Stimulated activated CD4-positive, alpha-beta T cell treated with anti-CD3 and anti-CD28 coated beads, Interleukin-15, amount 100 ng/mL, for 48 hours (primary cell): ENCODE measurements at places on chromosomes 7 and 10.

GRCh38 chr7:79096361-79096805 lies 357.1 kb downstream of the MAGI2 start:
- no peak for DNase-seq

DNA sequence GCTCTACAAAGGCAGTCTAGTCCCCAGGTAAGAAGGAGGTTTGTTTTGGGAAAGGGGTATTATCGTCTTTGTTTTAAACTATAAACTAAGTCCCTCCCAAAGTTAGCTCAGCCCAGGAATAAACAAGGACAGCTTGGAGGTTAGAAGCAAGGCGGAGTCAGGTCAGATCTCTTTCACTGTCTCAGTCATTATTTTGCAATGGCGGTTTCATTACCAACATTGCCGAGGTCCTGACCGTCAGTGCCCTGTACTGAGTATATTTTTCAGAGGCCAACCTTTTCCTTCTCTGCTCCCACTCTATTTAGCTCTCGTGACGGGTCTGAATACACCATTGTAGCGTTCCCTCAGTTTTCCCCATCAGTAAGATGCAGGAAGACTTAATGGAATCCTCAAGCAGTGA lies 184.5 kb downstream of the PRKCQ start:
- DNase-seq = no peak

DNA sequence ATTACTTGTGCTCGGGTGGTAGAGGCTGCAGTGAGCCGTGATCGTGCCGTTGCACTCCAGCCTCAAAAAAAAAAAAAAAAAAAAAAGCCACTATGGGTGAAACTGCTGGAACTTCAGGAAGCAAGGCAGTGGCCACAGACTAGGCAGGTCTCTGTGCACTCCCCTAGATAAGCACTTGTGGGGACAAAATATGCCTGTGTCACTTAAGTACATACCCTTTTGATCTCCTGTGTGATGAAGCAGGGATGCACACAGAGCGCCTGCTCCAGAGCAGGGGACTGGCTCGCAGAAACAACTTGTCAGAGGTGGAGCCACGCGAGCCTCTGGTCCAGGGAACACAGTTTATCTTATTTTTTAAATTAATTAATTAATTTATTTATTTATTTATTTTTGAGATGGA lies 42.9 kb upstream of the PSAP start:
- no peak for DNase-seq

DNA sequence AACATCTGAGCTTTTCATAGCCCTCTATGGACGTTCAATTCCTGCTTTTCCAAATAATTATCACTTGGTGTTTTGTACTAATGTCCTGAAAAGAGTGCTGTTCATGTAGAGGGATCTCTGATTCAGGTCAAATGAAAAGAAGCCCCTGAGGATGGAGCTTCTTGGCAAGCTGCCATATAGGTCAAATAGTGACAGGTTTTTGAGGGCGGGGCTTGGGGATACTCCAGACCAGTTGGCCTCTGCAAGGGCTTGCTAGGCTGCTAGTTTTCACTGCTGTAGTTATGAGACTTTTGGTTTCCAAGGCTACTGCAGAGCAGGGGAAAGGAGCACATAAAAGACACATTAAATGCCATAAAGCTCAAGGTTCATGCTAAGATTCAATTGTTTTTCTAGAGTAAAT lies 257.2 kb upstream of the CACNA2D1 start:
- no peak for DNase-seq

DNA sequence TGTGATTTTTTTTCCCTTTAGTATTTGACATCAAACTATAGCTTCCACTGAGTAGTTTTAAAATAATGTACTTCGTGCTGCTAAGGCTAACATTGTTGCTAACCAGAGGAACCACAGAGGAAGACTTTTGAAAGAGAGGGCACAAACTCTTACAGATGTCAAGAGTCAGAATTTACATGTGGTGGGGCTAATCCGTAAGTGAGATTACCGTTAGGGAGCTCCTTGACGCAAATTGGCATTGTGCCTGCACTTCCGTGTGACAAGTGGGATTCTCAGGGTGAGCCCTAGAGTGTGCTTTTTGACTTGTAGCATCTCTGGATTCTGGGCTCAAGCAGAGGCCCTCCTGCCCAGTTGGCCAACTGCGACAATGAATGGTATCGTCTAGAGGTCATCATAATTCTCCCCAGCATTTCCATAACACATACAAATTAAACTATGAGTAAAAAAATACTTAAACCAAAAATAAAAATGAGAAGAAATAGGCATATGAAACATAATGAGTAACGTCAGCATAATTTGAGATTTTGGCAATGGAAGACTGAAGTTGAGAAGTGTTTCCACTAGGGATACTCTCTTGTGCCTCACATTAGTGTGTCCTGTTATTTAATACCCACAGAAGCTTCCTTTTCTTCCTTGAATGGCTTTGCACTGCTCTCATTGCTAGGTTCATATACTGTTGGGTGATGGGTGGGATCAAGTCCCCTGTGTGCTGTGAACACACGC lies 164.0 kb downstream of the SDK1 start:
- peak; percentile 25 for DNase-seq

DNA sequence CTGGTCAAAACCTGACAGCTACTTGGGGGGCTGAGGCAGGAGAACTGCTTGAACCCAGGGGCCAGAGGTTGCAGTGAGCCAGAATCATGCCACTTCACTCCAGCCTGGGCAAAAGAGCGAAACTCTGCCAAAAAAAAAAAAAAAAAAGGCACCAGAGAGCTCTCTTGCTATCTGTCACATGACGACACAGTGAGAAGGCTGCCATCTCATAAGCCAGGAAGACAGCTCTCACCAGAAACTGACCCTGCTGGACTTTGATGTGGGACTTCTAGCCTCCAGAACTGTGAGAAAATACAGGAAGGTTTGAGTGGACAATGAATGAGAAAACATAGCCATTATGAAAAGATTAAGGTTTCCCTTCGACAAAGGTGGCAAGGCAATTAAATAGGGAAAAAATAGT lies 51.1 kb upstream of the KCNIP2 start:
- no peak for DNase-seq

DNA sequence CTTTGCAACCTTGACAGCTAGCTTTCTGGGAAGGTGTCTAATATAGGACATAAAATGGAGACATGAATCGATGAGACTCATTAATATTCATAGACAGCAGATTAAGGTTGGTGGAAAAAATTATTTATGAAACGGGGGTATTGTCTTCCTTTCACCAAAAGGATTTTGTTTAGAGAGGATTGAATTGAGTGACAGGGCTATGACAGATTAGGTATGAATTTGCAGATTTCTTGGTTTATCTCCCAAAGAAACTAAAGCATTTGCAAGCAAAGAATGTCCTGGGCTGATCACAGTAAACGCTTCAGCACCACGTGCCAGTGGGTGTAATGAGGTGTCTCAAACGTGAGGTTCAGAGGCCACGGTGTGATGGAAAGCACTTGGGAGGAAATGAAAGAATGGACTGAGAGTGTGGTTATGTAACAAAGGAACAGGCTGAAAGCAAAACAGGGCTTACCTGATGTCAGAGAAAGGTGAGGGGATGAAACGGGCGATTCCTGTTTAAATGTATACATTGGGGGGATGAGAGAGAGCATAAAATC lies 329.2 kb upstream of the NPVF start:
- no peak for DNase-seq

GRCh38 chr7:29565224-29565630 lies 1.6 kb downstream of the PRR15 start:
- DNase-seq = no peak

- no peak for DNase-seq
Observed at GRCh38 chr10:13743101-13743693, 156.4 kb downstream of the PRPF18 start.

GRCh38 chr10:122861711-122862161 lies 16.1 kb upstream of the CUZD1 start:
- no peak for DNase-seq

DNA sequence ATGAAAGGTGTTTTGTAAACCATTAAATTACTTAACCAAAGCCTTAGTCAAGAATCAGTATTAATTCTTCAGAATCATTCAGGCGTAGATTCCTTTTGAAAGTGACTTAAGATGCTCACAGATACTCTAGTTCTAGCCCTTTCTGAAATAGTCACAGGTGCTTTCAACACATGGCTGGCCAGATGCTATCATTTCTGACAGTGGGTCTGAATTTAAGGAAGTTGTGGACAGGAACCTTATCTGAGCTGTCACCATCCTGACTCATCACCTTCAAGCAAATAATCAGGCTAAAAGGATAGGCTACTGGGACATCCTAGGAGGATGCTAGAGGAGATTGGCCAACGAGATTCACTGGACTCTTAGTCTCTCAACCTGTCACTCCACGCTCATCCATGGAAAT lies 501.5 kb downstream of the LRMDA start:
- DNase-seq = no peak

DNA sequence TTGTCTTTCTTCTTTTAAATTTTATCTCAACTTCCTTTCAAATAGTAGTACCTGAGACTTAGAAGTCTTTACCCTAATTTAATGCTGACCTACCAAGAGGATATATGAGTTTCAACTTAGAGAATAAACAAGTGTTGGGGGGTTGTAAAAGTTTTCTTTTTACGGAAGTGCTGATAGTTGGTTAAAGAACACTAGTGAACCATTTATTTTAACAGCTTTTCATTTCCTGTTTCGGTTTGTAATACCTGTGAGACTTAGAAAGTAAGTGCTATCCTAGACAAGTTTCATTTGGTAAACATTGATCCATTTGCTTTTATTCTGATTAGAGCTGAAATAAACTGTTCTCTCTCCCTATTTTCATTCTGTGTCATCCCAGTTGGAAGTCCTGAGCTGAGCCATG lies 683.1 kb upstream of the SORCS1 start:
- DNase-seq = no peak

DNA sequence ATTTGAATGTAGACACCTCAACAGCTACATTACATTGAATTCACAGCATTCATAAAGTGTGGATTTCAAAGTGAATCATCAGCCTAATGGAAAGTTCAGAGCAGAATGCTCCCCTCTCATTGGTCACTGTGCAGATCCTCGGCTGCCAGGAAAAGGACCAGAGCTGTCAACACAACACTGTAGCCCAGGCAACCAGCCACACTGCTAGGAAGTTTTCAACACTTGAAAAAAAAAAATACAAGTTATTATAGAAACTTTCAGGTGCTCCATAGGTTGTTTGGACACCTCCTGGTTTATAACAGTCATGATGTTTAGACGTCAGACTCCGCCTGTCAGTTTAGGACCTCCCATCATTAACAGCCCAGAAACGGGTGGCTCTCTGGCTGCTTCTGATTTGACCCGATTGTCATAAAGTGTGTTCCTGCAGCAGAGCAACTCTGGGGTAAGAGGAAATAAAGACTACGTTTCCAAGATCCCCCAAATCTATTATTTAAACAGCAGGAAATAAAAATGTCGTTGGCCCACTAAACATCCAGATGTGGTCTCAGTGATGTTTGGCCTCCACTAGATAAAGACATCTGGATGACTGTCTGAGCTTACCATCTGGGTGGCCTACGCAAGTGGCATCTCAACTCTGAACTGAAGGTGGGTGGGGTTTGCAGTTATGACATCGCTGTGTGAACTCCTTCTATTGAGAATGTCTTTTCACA lies 117.4 kb downstream of the CABCOCO1 start:
- peak; percentile 16 for DNase-seq

- no peak for DNase-seq
Observed at GRCh38 chr10:115657161-115657860, 564.1 kb downstream of the ATRNL1 start.

DNA sequence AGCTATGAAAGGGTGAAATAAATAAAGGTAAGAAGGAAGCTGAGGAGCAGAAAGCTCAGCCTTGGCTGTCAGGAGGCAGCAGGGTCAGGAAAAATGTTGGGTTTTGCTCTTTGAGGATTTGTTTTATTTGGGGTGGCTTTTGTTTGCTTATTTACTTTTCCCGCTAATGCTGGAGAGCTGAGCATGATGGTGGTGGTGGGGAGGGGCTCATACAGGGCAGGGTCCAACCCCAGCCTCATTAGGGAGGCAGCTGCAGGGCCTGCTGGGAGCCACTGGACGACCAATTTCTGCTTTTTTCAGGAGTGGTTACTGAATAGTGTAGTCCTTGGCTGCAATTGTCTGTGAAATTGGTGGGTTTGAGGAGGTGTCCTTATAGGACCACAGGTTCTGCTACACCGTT lies 36.3 kb downstream of the CCM2 start:
- no peak for DNase-seq

DNA sequence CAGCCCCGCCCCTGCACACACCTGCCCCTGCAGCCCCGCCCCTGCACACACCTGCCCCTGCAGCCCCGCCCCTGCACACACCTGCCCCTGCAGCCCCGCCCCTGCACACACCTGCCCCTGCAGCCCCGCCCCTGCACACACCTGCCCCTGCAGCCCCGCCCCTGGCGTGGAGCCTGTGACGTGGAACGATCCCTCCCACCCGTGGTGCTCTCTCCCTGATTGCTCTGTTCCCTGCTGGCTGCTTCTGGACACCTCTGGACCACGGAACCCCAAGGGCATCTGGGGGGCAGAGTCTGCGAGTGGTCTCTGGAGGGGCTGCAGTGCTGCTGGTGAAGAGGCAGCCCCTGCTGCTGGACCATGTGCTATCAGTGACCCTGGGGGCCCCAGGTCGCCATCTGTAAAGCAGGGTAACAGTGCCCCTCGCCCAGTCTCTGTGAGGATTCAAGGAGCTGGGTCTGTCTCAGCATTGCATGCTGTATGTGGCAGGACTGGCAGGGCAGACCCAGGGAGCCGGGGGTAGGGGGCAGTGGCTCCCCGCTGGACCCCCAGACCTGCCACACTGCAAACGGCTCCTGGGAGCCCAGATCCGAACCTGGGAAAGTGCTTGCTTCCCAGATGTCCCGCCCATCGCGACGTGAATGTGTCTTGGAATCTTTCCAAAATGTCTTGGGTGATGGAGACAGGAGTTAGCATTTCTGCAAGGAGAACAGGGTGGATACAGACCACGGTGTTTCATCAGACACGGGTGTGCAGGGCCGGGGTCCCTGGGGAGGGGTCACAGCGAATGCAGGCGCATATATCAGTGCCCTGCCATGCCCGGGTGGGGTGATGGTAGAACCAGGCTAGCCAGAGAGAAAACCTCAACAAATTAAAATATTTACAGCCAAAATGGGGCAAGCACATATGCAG lies 27.9 kb upstream of the NKX6-2 start:
- DNase-seq = no peak

- DNase-seq = no peak
Observed at GRCh38 chr7:136479922-136480321, 388.5 kb upstream of the CHRM2 start.

DNA sequence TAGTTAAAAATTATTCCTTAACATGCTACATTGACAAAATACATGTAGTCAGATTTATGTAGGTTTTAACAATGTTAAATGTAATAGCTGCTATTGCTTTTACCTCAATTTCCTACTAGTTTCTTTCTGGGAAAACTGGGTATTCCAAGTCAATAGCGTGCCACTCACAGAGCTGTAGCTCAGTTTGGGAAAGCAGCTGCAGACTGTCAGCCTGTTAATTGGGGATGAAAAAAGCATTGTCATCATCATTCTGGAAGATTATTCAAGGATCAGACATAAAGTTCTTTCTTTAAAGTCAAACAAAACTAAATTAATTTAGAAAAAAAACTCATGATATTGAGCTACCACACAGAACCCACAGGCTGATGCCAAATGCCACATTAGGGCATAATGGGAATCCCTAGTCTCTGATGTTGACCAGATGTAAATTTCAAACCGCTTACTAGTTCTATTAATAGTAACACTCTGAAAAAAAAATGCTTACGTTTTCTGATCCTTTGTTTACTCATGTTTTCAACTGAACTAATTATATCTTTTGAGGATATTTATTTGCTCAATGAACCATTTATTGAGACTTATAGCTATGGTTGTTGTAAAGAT lies 19.6 kb upstream of the AGMO start:
- no peak for DNase-seq
